ENCODE measurements at places on chromosomes 6 and 20. TPM values are rescaled to one million over a fixed set of nuclear protein-coding genes. Genes with fewer than 3 reads are reported as not detected.

- no peak for DNase-seq
Observed at GRCh38 chr6:21001736-21002135, 467.5 kb downstream of the CDKAL1 start.

ADGRG6 gene
- polyA plus RNA-seq, result 28.4 TPM

GRCh38 chr6:85323435-85324040, 126.3 kb upstream of the NT5E start:
- peak; percentile 51 for DNase-seq

DNA sequence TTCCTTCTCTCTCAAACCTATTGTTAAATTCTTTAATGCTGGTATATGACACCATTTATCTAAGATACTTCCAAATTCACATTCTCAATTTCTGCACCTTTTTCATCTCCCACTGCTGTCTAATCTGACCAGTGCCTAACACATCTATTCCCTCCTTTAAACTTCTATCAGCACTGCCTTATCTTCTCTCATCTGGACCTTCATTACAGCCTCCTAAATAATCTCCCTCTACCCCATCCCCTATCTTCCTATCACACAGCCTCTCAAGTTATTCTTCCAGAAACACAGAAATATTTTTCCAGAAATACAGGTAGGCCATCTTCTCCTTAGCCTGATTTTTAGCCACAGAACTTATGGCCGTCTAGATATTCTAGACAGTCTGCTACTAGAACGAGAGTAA, 5.5 kb downstream of the DTNBP1 start:
- DNase-seq, result no peak

DNA sequence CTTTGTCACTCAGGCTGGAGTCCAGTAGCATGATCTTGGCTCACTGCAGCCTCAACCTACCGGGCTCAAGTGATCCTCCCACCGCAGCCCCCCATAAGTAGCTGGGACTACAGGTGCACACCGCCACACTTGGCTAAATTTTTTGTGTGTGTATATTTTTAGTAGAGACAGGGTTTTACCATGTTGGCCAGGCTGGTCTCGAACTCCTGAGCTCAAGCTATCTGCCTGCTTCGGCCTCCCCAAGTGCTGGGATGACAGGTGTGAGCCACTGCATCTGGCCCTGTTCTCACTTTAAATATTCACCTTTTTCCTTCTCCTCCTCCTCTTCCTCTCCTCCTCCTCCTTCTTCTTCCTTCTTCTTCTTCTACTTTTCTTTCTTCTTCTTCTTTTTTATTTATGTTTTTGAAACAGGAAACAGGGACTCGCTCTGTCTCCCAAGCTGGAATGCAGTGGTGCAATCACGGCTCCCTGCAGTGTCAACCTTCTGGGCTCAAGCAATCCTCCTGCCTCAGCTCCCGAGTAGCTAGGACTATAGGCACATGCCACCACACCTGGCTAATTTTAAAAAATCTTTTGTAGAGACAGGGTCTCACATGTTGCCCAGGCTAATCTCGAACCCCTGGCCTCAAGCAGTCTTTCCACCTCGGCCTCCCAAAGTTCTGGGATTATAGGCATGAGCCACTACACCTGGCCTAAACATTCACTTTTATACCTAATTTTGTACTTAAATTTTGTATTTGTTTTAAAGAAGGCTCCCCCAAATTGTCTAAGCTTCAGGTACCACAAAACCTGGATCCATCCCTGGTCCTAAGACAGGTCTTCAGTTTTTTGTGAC, 47.2 kb upstream of the NCOA3 start:
- DNase-seq, result no peak

MLN gene
- polyA plus RNA-seq, result 1.5 TPM

- no peak for DNase-seq
Observed at GRCh38 chr6:2733324-2733723, 17.4 kb downstream of the MYLK4 start.

DNA sequence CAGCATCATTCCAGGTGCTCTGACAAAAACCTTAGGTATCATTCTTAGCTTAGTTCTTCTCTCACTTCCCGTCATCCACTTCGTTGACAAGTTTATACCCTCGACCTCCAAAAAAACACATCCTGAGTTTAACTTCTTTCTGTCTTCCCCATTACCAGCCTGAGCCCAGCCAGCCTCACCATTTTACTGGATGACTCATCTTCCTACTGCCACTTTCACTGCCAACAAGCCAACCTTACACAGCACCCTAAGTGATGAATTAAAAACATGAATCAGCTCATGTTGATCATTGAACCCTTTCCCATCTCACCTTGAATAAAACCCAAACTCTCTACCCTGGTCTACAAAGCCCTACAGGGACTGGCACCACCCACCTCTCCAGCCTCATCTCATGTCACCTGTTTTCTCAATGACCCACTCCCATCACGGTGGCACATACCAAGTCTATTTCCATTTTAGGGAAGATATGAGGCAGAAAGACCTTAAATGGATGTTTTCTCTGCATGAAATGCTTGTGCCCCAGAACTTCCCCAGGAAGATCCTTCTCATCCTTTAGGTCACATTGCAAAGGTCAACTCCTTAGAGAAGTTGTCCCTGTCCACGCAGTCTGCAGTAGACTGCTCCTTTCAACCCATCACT, 9.9 kb upstream of the UST start:
- DNase-seq, result no peak

DNA sequence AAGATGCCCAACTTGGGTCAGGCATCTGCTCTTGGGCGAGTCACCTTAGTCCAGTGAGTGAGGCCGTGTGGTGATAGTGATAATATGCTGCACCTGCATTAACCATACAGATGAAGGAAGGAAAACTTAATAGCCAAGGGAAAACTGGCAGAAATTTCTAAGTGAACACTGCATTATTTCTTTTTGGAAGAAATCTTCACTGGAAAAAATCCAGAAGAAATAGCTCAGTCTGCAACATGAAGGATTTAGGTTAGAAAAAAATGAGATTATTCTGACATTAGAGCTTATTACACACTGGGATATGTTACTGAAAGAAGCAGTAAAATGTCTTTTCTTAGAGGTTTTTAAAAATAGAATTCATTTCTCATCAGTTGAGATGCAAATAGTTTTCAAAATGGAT, 947.3 kb downstream of the KIF16B start:
- DNase-seq, result no peak

TULP1 gene
- 3.7 TPM for polyA plus RNA-seq

DNA sequence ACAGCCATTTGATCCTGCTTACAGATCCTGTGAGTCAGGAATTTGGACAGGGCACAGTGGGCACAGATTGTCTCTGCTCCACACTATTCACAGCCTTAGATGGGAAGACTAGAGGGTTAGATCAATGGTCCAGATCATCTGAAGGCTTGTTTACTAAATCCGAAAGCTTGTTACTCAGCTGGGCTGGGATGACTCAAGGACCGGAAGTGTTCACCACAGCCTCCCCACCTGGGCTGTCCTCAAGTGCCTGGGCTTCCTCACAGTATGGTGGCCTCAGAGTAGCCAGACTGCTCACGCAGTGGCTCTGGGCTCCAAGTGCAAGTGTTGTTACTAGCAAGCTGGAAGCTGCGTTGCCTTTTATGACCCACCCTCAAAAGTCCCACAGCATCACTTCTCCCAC, 75.4 kb upstream of the INSM1 start:
- no peak for DNase-seq

STX11 gene
- 1.3 TPM for polyA plus RNA-seq

GRCh38 chr6:131789219-131789618, 18.6 kb upstream of the ENPP1 start:
- DNase-seq, result no peak

DNA sequence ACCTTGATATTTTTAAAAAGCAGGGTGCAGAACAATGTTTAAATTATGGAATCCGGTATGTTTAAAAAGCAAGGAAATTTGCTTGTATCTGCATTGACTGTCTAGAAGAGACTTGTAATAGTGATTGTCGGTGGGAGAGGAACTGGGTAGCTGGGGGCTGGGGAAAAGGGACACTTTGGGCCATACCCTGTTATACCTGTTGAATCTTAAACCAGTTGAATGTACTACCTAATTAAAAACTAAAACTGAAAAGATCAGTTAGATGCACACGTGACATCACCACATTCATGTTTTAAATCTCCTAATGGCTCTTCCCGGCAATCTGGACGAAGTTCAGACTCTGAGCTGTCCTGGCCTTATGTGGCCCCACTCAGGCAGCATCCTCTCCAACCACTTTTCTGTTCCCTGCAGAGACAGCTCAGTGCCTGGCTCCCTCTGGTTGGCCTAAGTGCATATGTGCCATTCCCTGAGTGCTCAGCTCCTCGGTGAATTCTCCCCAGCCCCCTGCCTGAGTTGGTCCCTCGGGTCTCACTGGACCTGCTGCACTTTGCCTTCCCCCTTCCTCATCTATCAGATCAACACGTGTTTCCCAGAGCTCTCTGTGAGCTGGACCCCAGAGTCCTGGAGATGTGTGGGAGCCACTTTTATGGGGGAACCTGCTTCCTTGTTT, 36.3 kb downstream of the SLC52A3 start:
- DNase-seq, result no peak

CCN5 gene
- 0.26 TPM for polyA plus RNA-seq

KHDC1L gene
- polyA plus RNA-seq, result not detected
